Activated CD4-positive, alpha-beta T cell treated with anti-CD3 and anti-CD28 coated beads, Interleukin-2, amount 50 U/mL, for 16 hours (primary cell): ENCODE measurements at places on chromosomes 5 and 9.
A peak's percentile ranks its signal among the peaks of the same experiment; 100 is the strongest.

- peak; percentile 89 for DNase-seq
Observed at GRCh38 chr9:88477300-88477751, 57.7 kb upstream of the NXNL2 start.

DNA sequence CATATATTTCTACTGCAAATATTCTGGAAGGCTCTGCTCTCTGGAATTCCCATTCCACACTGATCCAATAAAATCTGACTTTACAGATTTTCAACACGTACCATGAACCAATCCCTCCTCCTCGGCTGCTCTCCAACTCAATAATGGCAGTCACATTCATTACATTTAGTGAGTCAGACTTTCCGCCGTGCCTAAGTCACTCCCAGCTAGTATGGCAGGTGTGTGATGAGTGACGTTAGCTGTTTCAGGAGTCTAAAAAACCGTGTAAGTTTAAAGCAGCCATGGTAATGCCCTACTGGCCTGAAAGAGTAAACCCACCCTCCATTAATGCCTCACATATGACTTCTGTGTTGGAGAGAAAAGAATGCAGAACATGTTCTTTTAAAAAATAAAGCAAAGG lies 3.3 kb downstream of the FBN2 start:
- no peak for DNase-seq

GRCh38 chr9:115058175-115058574 lies 59.8 kb downstream of the TNC start:
- no peak for DNase-seq

DNA sequence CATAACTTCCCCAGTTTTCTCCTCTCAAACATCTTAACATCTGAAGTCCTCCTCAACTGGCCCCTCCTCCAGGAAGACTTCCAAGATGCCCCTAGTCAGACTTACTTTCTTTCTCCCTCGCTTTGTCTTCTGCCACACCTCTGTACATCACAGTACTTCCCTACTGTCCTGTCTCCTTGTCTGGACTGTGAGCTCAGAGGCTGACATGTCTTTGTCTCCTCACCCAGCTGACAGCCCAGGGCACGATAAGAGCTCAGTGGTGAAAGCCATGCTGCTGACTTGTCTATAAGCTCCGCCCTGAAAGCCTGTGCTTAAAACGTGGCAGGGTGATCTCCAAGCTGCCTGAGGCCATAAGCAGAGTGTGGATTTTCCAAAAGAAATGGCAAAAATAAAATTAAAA lies 33.0 kb upstream of the SLC25A51 start:
- DNase-seq: no peak

GRCh38 chr9:135551031-135551430 lies 5.1 kb downstream of the OBP2A start:
- DNase-seq: no peak

DNA sequence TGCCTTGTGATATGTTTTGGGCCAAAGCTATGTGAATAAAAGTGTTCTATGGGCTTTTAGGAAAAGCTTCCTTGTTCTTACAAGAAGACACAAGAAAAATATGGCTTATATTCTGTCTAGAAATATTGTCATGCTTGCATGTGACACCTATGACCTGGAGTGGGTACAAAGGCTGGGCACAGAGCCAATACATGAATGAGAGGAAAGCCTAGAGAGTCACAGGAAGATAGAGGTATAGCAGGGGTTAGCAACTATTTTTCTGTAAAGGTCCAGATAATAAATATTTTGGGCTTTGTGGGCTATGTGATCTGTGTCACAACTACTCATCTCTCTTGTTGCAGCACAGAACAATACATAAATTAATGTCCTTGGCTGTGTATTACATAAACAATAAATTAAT lies 196.6 kb upstream of the CD180 start:
- no peak for DNase-seq

DNA sequence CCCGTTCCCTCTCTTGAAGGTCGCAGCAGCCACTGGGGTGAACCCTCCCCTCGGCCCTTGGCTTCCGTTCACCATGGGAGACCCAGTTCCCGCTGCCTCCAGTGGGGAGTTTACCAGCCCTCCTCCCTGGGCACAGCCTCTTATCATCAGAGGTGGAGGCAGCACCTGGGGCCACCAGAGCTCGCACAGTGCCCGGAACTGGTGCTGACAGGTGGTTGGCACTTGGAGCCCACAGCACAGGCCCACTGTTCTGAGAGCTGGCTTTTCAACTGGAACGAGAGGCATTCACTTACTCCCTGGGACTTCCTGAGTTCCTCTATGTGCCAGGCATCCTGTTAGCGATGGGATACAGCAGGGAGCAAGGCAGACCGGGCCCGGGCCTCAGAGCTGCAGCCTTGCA lies 106.8 kb upstream of the FCN2 start:
- DNase-seq: no peak

- DNase-seq: no peak
Observed at GRCh38 chr9:19145881-19146280, 18.6 kb upstream of the PLIN2 start.

DNA sequence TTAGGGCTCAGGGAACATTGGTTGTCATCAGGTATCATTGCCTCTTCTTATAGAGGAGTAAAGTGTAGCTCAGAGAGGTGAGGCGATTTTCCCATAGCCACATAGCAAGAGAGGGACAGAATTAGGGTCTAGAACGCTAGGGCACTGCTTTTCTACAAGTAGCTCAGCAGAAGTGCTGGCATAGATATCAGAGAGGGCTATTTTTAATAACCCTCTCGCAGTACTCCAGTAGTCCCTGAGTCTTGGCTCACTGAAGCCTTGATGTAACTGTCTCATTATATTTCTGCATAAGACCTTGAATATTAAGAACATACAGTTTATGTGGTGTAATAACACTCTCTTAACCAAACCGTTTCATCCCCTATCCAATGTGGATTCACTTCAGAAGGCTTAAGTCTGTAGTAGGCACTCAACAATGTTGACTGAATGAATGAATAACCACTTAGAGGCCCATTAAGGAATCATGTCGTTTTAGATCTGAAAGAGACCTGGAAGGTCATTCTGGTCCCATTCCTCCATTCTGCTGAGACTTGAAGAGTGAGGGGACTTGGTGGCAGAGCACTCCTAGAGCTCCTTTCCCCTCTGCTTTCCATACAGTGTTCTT lies 4.7 kb upstream of the FRMPD1 start:
- DNase-seq: no peak

DNA sequence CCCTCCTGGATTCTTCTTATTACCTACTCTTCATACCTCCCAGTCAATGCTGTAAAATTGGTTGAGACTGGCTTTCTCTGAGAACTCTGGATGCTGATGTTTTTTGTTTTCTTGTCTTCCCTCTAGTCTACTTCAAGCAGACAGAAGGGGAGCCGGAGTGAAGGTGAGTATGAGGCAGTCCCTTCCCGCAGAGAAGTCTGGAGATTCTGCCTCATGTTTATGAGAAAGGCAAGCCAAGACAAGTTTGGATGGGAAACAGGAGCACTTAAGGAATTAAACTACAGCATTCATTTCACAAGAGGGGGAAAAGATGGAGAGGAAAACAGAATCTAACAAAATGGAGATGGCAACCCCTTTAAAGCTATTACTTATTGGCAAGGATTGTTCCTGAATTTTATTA lies 246.1 kb downstream of the TRIM32 start:
- DNase-seq: no peak

- no peak for DNase-seq
Observed at GRCh38 chr9:114822708-114823107, 16.9 kb upstream of the TNFSF15 start.

DNA sequence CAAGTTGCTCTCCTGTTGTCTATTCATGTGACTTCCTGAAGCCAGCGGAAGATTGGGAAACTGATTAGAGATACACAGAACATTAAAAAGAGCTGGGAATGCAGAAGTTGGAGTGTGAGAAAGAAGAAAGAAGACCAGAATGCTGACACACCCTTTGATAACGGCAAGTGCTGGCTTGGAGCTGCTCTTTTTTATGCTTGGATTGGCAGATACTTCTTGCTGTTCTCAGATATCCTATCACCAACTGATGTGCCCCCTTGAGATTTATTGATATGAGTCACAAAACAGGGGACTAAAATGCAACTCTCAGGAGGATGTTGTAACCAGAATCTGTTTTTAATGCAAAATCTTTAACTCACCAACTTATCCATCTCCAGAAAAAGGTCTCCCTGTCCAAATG lies 56.0 kb upstream of the ASTN2 start:
- no peak for DNase-seq

GRCh38 chr5:35488791-35489190 lies 128.9 kb upstream of the SPEF2 start:
- no peak for DNase-seq

- DNase-seq: no peak
Observed at GRCh38 chr5:101687349-101687985, 608.6 kb downstream of the SLCO4C1 start.

GRCh38 chr9:111810908-111811307 lies 16.2 kb upstream of the SHOC1 start:
- DNase-seq: no peak

GRCh38 chr9:85716031-85716877 lies 25.5 kb downstream of the AGTPBP1 start:
- DNase-seq: peak; percentile 26

GRCh38 chr5:61969755-61970154 lies 336.3 kb upstream of the KIF2A start:
- no peak for DNase-seq

DNA sequence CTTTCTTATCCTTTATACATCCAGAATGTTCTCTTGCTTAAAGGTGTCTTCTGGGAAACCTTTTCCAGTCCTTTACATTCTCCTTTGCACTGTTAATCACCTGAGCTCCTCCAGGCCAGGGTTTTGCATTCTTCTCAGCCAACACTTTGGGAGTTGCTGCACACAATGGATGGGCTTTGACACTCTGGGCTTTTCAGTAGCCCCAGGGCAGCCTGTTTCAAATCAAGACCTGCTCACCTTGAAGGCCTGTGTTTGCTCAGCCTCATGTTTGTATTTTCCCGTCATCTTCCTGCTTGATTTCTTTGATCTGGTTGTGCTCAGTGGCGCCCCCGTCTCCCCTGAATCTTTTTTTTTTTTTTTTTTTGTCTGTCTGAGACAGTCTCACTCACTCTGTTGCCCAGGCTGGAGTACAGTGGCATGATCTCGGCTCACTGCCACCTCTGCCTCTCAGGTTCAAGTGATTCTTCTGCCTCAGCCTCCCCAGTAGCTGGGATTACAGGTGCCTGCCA lies 41.0 kb downstream of the DMRT1 start:
- DNase-seq: no peak

GRCh38 chr9:86975606-86976005 lies 28.3 kb upstream of the GAS1 start:
- no peak for DNase-seq

- no peak for DNase-seq
Observed at GRCh38 chr9:92463984-92464383, 18.3 kb downstream of the ASPN start.

DNA sequence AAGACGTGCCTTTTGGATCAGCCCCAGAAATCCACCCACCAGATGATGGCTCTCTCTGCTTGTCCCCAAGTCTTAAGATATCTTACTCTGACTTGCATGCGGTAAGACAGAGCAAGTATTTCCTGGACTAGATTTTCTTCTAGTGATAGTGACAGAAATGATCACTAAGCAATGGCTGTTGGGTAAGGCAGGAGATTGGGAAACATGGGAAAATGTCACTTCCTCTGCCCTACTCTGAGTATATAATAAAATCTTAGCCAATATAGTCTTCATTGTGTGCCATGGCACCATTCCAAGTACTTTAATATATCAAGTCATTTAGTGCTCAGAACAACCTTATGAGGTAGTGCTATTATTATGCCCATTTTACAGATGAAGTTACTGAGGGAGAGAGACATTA lies 31.0 kb upstream of the GNA14 start:
- DNase-seq: no peak

DNA sequence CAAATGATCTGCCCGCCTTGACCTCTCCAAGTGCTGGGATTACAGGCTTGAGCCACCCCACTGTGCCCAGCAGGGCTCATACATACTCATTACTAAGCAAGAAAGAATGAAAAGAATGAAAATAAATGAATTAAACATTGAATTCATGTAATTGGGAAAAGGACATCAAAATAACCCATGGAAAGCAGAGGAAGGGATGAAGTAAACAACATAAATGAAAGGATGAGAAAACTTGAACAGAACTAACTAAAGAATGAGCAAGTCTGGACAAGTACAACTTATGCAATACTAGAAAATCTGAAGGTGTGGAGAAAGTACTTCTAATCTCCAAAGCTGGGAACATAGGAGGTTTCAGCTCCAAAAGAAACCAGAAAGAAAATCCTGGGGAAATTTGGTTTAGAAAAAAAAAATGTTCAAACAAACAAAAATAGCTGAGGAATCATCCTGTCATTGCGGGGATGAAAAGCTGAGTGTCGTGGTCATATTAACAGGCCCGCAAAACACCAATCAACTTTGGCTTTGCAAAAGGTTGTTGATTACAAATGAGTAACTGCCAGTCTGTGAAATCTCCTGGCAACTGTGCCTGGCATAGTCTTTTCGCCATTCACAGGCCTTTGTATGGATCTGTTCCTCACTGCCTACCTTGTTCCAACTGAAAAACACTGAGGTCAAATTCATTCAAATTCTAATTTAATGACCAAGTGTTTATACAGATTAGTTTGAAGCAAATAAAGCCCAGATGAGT lies 2.3 kb upstream of the AK3 start:
- DNase-seq: no peak

DNA sequence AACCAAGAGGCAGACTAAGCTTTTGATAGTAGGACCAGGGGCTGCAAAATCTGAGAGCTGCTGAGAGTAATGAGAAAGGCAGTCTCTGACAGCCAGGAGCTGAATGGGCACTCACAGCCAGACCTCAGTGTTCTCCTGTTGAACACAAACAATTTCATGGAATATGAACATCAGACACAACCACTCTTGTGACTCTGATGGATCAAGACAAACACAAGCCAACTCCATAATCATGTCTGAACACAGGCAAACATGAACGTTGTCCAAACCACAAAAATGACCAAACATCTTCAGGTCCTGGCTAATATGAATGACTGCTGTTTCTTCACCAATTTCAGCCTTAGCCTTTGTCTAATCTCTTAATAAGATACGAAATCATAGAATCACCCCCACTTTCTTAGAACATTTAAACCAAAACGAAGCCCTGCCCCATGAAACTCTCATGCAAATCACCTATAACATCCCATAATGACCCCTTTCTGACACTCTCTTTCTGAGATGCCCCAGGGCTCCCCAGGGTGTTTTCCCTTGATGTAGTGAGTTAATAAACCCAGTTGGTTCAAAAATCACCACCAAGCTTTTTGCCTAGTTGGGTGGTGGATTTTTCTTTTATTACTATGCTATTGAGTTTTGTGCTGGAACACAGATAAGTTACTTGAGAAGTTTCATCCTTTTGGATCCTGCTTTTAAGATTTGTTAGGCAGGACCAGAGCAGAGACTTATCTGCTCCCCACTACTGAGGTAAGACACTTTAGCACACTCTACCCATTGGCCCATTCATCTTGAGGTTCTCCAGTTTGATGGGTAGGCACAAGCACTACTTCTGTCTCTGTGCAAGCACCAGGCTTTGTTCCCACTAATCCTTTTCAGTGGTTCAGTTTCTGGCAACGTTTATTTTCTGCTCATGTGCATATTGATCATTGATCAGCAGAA lies 5.9 kb upstream of the ERAP2 start:
- peak; percentile 51 for DNase-seq

GRCh38 chr5:9928326-9928725 lies 298.2 kb upstream of the TAS2R1 start:
- no peak for DNase-seq

- DNase-seq: no peak
Observed at GRCh38 chr5:35473589-35473988, 144.1 kb upstream of the SPEF2 start.
